Cardiac atrium fibroblast (primary cell): ENCODE measurements at places on chromosomes 12 and 14. TPM values are rescaled to one million over a fixed set of nuclear protein-coding genes. Genes with fewer than 3 reads are reported as not detected.

OR6C4 gene
- total RNA-seq: not detected in 2 replicates

TDRD9 gene
- total RNA-seq: 0.97 and 1.8 TPM in 2 replicates

PLEK2 gene
- total RNA-seq: 1.8 and 3.9 TPM in 2 replicates

SLC6A12 gene
- not detected in 2 replicates for total RNA-seq

SYNDIG1L gene
- total RNA-seq: not detected in 2 replicates
